ENCODE measurements at places on chromosomes 1 and 21. TPM values are rescaled to one million over a fixed set of nuclear protein-coding genes. Genes with fewer than 3 reads are reported as not detected.

GRCh38 chr1:159958719-159959380, 4.8 kb upstream of the SLAMF9 start:
- no peak for DNase-seq

CDA gene
- total RNA-seq: 2.4 TPM

GRCh38 chr1:20367626-20368025, 77.0 kb downstream of the VWA5B1 start:
- DNase-seq: no peak

- DNase-seq: no peak
These were observed 66.3 kb downstream of the ARHGEF10L start for GRCh38 chr1:17605582-17606344.

- peak; percentile 50 for DNase-seq
These were observed 74.2 kb downstream of the SIK1 start for GRCh38 chr21:43352568-43353281.

- DNase-seq: no peak
These were observed 14.9 kb downstream of the AK2 start for GRCh38 chr1:33021567-33022431.

- no peak for DNase-seq
These were observed 3.9 kb upstream of the POU3F1 start for GRCh38 chr1:38050397-38051078.

DNA sequence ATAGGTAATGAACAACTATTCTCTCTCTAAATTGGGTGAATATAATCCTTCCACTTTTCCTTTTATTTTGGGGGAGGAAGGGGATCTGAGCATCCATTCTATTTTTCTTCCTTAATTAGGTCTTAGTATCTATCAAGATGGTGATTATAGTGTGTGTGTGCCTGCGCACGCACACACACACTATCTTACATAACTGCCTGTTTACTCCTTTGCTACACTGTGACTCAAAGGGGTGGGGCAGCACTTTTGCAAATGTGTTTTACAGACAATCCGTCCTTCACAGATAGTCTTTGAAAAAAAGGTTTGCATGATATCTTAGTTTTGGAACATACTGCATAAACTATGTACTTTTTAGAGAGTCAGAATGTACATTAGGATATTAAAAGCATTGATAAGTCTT, 191.5 kb downstream of the SDCCAG8 start:
- DNase-seq: peak; percentile 10

PIK3CD gene
- 4.5 TPM for total RNA-seq

REN gene
- total RNA-seq: not detected

GRCh38 chr21:42964546-42965210, 9.7 kb upstream of the PKNOX1 start:
- DNase-seq: no peak

DNA sequence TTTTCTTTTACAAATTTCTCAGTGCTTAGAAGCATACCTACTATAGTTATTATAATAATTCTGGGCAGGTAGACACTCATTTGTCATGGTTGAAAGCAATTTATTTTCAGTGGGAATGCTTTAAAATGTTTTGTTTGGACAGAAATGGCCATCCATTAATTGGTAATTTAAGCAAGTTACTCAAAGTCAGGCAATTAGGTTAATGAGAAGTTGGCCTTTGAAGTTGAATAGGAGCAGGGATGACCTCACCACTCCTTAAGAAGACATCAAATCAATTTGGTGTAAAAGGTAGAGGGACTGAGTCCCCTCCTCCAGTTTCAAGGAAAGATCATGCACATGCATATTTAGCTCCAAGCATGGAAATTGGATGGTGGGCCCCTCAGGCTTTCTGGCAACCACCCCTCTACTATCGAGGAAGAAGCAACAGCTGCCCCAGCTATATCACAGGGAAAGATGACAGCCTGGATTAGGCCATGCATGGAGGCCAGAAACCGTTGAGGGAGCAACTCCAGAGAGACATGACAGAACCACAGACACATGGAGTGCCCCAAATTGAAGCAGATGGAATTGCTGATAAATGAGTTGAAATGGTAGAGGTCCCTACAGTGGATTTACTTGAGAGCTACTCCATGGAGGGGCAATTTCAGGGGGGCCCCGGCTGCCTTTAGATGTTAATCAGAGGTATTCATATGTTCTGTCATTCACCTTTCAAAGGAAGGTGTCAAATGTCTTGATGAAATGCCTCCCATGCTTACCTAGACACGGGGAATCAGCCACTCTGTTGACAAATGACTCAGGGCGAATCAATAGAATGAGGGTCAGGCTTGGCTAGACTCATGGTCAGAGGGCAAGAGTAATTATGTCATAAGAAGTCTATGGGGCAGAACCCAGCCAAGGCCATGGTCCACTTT, 26.7 kb downstream of the HLX start:
- DNase-seq: no peak

SPATA17 gene
- total RNA-seq: not detected

DNA sequence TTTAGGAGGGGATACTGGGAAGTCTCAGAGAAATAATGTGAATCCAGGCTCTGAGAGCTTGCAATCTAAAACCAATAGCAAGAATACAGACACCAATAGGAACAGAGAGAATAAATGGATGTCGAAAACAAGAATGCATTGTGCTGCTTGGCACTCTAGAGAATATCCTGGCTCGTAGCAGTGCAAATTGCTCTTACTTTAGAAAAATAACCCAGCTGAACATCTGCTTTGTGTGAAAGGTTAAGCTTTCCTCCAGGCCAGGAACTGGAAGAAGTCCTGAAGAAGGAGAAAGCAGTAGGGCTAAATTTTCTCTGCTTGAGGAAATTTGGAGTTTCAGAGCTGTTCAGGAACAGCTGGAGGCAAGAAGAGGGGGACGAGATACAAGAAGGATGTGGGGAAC, 382.3 kb downstream of the HHIPL2 start:
- no peak for DNase-seq

DNA sequence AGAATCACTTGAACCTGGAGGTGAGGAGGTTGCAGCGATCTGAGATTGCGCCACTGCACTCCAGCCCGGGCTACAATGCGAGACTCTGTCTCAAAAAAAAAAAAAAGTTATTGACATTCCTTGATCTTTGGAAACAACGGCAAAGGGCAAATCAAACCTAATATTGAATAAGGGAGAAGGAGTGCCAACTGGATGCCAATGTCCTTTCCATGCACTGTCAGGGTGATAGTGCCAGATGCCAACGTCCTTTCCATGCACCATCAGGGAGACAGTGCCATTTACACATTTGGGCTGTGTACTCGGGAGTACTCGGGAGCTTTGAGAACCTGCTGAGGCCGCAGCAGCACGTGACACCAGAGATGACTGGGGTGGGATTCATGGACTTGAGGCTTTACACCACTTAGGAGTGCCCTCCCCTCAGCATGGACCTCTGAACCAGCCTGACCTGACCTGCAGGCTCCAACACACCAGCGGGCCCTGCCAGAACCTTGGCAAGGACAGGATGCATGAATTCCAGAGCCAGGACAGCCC, 34.5 kb upstream of the SOD1 start:
- no peak for DNase-seq

GRCh38 chr21:45963232-45963570, 18.4 kb upstream of the COL6A1 start:
- no peak for DNase-seq

CA6 gene
- total RNA-seq: not detected

TMEM50A gene
- 171 TPM for total RNA-seq

DNA sequence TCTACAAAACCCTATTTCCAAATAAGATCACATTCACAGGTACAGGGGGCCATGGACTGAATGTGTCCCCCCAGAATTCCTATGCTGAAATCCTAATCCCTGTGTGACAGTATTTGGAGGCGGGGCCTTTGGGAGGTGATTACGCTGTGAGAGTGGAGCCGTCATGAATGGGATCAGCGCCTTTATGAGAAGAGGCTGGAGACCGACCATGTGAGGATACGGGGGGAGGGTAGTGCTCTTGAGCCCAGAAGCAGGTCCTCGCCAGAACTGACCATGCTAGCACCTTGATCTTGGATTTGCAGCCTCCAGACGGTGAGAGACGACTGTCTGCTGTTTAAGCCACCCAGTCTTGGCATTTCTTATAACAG, 23.8 kb upstream of the KIF26B start:
- DNase-seq: no peak

TMEM240 gene
- 1.7 TPM for total RNA-seq

C4BPA gene
- total RNA-seq: under 0.01 TPM

FCRL1 gene
- total RNA-seq: not detected

DNA sequence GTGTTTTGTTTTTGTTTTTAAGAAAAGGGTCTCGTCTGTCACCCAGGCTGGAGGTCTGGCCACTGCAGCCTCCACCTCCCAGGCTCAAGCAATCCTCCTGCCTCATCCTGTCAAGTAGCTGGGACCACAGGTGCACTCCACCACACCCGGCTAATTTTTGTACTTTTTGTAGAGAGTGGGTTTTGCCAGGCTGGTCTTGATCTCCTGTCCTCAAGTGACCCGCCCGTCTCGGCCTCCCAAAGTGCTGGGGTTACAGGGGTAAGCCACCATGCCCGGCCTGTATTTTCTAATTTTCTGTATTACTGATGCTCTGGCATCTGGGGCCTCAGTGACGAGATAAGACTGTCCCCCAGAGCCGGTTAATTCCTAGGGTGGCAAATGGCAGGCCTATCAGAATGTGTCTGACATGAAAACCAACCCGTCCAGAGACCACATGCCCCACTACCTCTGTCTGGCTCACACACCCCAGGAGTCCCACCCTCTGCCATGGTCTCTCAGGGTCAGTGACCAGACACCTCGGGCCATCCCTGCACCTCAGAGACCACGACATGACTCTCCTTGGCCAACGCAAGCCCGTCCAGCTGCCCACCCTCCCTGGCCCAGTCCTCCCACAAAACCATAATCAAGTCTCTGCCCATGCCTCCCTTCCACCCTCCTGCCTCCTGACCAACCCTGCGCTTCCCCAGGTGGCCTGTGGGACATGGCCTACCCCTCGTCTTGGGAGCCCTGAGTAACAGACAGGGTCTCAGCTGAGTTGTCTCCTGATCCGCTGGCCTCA, 12.5 kb downstream of the NPHP4 start:
- no peak for DNase-seq

VANGL2 gene
- total RNA-seq: 0.05 TPM

Measured in dermis blood vessel endothelial cell (primary cell).